ENCODE measurements at places on chromosomes 1 and 21.

GRCh38 chr21:44087426-44088400, 19.5 kb upstream of the PWP2 start:
- DNase-seq, result peak; percentile 80

- no peak for DNase-seq
Observed at GRCh38 chr21:46065215-46065913, 32.5 kb upstream of the COL6A2 start.

DNA sequence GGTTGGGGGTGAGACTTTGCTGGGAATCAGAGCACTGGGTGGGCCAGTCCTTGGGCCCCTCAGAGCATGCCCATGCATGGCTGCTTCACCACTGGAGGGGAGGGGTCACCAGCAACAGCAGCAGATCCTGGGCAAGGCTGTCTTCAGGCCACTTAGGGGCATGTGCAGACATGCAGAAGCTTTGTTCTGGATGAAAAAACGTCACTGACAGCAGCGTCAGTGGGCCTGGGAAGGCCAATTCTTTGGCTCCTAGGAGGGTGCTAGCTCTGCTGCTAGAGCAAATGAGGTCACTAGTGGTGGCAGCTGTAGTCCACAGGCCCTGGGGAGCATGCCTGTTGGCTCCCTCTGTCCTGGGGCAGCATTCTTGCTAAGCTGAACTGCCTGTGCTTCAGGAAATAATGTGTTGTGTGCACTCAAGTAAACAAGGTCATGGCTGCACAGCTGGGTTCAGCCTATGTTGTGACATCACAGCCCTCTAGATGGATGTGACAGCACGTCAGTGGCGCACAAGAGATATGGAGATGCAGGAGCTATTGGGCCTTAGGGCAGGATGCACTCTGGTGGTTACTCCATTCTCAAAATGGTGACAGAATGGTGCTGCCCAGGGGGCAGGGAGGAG, 27.0 kb downstream of the ZC3H11B start:
- no peak for DNase-seq

DNA sequence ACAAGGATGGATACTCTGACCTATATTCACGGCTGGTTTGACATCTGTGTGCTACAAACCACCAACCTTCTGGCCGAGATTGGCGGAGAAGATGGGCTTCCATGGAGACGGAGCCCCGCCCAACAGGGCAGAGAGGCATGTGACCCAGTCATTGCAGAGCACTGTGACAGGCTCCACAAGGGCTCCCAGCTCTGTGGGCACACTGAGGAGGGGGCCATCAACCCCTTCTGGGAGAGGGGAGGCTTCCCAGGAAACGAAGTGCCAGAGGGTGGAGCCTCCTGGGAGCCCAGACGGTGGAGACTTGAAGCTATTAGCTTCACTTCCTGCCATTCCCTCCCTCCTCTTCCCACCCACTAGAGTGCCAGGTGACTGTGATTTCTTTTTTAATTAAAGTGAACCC, 71.6 kb upstream of the IFFO2 start:
- DNase-seq, result no peak

DNA sequence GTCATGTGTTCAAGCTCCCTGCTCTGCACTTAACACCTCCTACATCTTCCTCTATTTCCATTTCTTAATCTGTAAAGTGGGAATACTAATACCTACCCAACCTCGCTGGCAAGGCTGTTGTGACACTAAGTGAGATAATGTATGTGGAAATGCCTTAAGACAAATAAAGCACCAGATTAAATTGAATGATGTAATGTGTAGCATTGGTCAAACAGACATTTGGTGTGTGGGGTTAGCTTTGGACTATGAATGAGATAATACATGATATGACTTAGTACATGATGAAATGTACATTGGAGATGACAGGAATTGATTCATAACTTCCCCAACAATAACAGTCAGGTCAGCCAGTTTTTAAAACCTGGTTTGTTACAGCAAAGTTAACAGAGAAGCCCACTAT, 5.2 kb downstream of the AMPD1 start:
- DNase-seq, result peak; percentile 21

DNA sequence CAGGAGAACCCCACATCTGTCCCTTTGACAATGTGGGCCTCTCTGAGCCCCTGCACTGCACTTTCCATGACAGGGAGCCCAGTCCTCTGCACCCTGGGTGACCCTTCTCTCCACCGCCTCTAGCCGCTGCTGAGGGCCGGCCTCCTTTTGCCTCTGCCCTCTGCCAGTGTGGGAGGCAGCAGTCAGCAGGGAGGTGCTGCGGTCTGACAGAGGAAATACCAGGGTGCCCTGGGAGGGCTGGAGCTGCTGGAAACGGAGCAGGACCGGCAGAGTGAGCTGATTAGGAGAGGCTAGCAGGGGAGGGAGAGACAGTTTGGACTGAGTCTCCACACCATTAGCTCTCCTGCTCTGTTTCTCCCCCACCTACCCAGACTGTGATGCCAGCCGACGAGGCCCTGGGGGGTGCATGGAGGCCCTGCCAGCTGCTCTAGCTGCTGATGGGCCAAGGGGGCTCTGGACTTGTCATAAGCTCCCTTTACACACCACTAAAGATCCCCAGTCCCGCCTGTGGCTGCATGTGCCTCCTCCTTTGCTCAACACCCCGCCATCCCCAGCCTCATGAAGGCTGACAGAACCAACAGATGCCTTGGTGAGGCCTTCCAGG, 171.1 kb upstream of the KLHDC7A start:
- no peak for DNase-seq

GRCh38 chr21:14943616-14944015, 121.2 kb downstream of the NRIP1 start:
- DNase-seq, result no peak

DNA sequence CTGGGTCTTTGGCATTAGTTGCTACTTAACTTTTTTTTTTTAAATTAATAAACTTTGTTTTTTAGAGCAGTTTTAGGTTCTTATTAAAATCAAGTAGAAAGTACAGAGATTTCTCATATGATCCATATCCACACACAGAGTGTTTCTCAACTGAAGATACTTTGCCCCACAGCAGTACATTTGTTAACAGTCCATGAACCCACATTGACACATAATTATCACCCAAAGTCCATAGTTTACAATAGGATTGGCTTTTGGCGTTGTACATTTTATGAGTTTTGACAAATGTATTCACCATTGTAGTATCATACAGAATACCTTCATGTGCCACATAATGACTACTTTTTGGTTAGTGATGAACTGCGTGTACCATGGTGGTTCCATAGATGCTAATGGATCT, 106.8 kb downstream of the ADGRL2 start:
- no peak for DNase-seq

DNA sequence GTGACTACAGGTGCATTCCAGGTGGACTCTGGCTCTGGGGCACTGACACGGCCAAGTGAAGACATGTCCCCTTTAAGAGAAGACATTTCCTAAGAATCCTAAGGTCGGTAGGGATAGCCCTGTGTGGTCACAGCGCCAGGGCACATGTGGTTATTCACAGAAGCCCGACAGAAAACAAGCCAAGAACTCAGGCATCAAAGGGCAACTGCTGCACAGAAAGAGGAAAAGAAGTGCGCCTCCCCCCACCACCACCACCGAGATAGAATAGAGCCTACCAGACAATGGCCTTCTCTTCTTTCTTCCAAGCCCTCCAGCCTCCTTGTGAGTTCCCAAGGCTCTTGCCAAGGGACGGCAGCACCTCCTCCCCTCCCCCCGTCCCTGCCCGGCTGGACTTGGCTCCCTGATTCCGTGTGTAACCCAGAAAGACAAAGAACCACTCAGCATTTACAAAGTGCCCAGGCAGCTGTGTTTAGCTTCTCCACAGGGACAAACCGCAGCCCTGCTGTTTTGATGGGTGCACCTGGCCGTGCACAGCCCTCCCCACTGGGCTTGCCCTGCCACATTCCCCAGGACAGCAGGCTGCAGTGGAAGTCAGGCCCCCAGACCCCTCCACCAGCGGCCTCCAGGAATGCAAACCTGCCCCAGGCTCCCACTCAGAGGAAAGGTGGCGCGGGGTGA, 30.2 kb downstream of the TMPRSS2 start:
- no peak for DNase-seq

Measured in suppressor macrophage (primary cell).